NCI-H1048 (cell line): ENCODE measurements at places on chromosomes 11 and 22.

GRCh38 chr11:134780486-134781147 is 368.6 kb upstream of the B3GAT1 start:
- no peak for DNase-seq

GRCh38 chr11:501683-502287 is 5.3 kb downstream of the RNH1 start:
- DNase-seq, result no peak

- DNase-seq, result no peak
These were observed 15.9 kb downstream of the ADAMTS15 start for GRCh38 chr11:130464291-130464812.

DNA sequence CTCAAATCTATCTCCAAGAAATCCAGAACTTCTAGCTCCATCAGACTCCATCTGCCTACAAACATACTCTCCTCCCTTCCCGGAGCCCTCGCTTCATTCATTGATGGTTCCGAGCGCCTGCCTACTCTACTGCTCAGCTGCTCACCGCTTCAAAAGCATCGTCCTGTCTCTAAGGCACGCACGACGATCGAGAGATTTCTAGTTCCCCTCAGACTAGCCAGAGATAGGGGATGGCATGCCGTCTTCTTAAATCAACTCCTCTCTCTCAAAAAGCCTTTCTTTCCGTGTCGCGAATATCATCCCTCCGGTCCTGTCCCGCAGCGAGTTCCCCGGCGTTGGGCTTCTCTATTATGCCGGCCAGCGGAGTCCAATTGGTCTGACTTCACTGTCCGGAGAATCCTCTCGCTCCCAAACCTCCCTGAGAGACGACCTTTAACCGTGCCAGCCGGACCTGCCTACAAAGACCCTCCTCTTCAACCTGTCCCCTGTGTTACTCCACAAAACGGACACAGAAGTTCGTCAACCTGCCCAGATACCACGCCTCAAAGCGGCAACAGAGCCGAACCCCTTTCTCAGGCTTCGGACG is 592 bp downstream of the EEF1G start:
- no peak for DNase-seq

DNA sequence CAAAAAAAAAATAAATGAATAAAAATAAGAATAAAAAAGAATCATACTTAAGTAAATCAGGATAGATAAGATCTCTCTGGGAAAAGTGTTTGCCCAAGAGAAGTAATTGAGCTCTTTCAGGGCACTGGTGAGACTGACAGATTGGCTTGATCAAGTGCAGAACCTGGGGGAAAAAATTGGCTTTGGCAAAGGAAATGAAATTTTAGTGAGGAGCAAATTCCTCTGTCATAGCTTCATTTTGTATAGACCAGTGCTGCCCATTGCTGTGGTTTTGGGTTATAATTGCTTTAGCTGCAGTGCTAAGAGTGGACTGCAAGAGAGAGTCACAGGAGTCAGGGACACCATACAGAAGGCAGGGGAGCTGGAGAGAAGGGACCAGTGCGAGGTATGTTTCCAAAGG is 35.7 kb downstream of the SFI1 start:
- DNase-seq, result no peak

DNA sequence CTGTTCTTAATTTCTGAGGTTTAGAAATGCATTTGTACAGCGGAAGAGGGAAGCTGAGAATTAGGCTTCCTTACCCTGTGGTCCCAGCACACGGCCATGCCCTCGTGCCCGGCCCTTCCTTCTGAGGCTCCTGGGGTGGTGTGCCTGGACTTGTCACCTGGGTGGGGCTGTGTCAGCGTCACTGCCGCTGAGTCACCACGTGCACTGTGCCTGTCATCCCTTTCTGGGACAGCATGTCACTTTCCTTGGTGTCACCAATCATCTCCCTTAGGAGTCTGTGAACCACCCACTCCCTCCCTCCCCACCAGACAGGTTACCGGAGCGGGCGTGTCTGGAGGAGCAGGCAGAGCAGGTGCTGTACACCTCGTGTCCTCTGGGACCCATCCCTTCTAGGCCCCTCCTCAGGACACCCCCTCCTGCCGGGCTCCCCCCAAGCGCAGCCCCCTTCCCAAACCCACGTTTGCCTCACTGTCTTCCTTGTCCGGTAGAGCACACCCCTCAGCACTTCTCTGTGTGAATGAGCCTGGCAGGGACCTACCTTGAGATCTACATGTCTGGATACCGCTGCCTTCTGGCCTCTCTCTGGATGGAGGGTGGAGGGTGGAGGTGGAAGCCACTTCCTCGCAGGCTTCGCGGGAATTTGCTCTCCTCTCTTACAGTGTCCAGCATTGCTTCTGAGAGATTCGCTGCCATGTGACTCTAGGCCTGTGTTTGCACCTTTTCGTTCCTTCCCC is 367.6 kb downstream of the TBC1D22A start:
- no peak for DNase-seq
